Psoas muscle (tissue), 8 donors: ENCODE measurements at places on chromosomes 2 and 18. TPM values are rescaled to one million over a fixed set of nuclear protein-coding genes. Genes with fewer than 3 reads are reported as not detected.
A peak's percentile ranks its signal among the peaks of the same experiment; 100 is the strongest.

DNA sequence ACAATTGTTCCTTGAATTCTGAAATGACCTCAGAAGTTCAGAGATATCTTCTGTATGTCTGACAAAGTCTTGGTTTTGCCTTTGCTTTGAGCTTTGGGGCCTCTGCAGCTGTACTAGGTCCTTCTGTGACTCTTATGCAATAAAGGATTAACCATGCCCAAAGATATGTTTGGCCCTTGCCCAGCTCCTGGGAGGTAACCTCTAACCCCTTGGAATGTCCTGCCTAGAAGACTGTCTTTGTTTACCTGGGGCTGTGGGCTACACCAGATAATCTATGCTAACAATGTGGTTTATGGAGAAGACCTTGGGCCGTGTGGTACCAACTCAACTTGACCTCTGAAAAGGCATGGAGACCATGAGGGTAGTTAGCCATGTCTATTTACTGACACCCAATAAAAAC, 140.9 kb upstream of the CAPN13 start:
- no peak for DNase-seq

GRCh38 chr2:20453087-20453486, 6.2 kb downstream of the RHOB start:
- no peak for DNase-seq

DNA sequence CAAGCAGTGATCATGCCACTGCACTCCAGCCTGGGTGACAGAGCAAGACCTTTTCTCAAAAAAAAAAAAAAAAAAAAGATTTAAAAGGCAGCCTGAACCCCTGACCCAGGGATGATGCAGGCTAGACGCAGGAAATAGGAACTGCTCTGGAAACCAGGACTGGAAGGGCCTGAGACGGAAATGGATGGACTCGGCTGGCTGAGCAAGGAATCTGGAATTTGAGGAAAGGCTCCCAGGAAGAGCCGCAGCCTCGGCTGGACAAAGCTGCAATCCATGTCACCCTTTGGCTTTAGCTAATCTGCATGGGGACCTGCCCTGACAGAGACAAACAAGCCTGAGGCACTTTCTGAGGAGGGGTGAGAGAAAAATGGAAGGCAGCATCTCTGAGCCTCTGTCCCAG, 55.0 kb upstream of the DAPL1 start:
- DNase-seq: no peak

- DNase-seq: no peak
These were observed 81.9 kb downstream of the TMEM131 start for GRCh38 chr2:97913846-97914245.

DNA sequence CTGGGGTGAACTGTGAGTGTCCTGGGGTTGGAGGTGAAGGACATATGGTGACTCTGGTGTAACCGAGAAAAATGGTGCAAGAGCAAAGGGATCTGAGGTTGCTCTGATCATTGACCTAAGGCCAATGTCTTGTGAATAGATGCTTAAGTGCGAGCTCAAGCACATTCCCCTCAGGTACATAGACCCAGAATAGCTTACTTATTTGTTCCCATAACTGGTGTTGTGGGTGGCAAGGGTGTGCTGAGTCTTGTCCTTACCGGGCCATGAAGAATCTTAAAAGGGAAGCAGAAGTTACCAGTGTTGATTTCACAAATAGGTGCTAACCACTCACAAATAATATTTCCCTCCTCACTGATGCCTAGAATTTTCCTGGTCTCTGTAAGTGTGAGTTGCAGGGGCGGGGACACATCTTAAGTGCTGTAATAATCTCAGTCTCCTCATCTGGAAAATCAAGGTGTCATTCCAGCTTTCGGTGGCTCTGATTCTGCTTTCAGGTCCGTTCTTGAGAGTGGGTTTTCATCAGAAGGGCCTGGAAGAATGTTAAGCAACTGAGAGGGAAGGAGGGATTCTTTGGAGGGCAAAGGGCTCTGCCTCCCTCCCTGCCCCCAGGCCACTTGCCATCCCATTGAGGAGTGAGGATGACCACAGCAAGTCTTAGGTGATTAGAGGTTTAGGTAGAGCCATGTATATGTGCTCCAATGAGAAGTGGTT, 54.9 kb downstream of the LIPG start:
- DNase-seq: no peak

DNA sequence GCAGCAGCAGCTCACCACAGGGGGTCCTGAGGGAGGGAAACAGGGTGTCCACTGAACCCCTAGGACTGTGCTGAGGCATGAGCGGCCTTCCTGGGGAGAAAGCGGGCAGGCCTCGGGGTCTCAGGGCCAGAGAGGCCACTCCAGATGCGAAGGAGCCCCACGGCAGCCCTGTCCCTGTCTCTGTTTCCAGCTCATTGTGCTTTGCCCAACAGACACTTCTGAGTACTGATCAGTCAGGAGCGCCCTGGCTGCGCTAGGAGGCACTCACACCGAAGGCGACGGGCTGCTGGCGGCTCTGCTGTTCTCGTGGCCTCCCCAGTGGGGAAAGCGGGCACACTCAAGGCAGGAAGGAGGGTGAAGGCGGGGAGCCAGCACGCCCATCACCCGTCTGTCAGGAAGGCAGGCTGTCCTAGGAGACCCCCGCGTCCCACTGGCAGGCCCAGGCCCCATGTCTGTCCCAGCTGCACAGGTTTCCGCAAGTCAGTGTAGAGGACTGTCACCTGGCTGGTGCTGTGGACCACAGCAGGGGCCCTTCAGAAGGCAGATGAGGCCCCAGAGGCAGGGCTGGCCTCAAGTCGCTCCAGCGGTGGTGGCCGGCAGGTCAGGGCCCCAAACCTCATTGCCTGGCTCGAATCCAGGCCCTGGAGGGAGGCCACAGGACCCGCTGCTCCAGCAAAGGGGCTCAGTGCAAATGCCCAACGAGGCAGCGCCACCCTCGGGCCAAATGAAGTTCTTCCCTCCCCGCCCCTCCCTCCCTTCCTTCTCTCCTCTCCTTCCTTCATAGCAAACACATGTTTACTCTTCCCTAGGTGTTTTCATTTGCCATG, 6.8 kb downstream of the ESPNL start:
- DNase-seq: peak; percentile 39

- no peak for DNase-seq
These were observed 508.6 kb downstream of the ADCYAP1 start for GRCh38 chr18:1413323-1413675.

- DNase-seq: no peak
These were observed 92.1 kb downstream of the RNF144A start for GRCh38 chr2:7009207-7009911.

COL4A3 gene
- polyA plus RNA-seq: 3.8 TPM

DOK6 gene
- polyA plus RNA-seq: 0.05 TPM

NETO1 gene
- not detected for polyA plus RNA-seq

DNA sequence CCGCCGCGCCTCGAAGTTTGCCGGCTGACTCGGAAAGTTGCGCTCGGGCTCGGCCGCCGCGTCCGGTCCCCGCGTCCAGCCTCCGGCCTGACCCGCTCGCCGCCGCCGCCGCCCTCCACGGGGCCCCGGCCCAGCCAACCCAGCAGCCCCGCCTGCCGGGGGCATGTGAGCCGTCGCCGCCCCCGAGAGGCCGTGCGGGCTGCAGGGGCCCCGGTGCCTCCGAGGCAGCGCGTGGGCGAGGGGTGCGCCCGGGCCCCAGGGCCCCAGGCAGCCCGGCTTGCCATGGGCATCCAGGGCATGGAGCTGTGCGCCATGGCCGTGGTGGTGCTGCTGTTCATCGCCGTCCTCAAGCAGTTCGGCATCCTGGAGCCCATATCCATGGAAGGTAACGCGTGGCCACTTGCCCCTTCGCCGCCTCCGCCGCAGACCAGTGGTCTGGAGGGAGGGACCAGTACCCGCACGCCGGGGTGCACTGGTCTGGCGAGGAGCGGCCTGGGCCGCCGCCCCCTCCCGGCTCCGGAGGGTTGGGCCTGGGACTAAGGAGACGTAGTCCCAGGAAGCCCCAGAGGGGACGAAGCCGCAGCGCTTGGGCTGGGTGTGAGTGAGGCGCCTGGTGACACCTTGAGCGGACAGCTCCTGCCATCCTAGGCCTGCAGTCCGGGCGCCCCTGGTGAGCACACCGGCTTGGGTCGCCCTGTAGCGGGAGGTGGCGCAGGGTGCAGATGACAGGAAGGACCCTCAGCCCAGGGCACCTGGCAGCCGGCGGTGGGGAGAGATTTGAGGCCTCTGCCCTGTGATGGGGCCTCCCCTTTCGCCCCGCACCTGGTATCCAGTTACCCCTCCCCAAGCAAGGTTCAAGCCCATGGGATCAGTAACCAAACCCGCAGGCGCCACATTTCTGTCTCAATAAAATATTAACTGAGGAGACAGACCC, 49.9 kb downstream of the KCNIP3 start:
- DNase-seq: peak; percentile 61

ESPNL gene
- polyA plus RNA-seq: 0.04 TPM

DNA sequence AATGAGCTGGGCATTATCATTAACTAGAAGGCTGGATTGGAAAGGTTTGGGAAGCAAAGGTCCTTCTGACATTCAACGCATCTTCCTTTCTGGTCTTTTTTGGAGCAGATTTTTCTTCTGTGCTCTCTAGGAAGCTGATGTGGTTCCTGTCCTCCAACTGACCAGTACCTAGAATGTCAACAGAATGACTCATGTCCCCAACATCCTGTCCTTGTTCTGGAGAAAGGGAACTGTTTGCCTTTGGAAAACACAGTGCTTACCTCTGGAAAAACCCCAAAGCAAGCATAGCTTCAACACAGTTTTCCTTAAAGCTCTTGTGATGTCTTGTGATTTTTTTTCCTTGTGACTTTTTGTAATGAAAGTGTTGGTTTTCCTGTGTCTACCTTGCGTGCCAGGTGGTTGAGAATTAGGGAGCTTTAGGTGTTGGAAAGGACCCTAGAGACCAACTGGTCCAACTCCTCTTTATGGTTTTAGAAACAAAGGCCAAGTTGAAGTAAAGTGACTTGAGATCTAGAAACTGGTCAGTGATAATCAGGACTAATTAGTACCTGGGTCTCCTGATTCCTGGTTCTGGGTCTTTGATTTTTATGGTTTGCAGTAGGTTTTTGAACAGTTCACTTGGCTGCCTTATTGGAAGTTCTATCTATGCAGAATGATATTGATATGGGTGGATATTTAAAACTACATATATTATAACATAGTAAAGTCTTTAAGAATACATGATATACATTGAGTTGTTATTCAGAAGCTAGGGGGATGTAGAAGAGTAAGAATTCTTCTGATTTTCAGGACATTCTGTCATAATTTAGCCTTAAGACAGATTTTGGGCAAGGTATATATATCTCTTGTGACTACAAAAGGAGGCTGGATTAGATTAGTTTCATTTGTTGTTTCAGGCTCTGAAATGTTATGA, 70.5 kb downstream of the FMNL2 start:
- no peak for DNase-seq

WDR54 gene
- polyA plus RNA-seq: 2.4 TPM

GRCh38 chr2:106192752-106193689, 1.1 kb downstream of the UXS1 start:
- no peak for DNase-seq

DNA sequence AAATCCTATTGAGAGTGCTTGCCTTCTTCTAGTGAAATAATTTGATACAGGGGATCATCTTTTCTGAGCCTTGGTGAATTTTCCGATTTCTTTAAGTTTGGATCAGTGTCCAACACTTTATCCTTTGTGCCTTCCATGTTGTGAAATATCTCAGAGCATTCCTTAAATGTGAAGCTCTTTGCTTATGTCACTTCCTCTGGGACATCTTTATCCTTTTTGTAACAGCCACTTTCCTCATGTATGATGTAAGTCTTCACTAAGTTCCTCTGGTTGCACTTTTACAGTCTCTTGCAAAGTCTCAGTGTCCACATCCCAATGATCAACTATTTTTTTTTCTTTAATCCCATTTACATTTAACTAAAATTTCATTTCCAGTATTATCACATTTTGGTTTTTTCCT, 254.2 kb downstream of the EN1 start:
- DNase-seq: no peak

- no peak for DNase-seq
These were observed 106.4 kb downstream of the ZAP70 start for GRCh38 chr2:97819754-97820153.

- DNase-seq: peak; percentile 58
These were observed 144.2 kb downstream of the SUCLG1 start for GRCh38 chr2:84314901-84315330.

DNA sequence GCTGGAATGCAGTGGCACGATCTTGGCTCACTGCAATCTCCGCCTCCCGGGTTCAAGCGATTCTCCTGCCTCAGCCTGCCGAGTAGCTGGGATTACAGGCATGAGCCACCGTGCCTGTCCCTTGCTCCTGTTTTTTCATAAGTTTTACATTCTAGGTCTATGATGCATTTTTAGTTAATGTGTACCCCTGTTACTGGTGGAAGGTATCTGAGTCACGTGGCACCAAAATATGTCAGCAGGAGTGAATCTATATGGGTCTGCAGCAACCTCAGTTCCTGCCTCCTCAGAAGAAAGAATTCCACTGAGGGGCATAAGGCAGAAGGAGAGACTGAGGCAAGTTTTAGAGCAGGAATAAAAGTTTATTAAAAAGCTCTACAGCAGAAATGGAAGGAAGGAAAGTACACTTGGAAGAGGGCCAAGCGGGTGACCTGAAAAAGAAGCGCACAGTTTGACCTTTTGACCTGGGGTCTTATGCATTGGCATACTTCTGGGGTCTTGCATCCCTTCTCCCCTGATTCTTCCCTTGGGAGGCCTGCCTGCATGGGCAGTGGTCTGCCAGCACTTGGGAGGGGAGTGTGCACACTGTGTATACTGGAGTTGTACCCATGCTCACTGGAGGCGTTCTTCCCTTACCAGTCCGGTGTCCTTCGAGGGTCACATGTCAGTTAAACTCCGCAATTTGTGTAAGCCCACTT, 1.1 kb upstream of the MFSD2B start:
- no peak for DNase-seq

KIAA2012 gene
- polyA plus RNA-seq: not detected

TP53I3 gene
- polyA plus RNA-seq: 1.7 TPM

LRP2 gene
- polyA plus RNA-seq: not detected

DNA sequence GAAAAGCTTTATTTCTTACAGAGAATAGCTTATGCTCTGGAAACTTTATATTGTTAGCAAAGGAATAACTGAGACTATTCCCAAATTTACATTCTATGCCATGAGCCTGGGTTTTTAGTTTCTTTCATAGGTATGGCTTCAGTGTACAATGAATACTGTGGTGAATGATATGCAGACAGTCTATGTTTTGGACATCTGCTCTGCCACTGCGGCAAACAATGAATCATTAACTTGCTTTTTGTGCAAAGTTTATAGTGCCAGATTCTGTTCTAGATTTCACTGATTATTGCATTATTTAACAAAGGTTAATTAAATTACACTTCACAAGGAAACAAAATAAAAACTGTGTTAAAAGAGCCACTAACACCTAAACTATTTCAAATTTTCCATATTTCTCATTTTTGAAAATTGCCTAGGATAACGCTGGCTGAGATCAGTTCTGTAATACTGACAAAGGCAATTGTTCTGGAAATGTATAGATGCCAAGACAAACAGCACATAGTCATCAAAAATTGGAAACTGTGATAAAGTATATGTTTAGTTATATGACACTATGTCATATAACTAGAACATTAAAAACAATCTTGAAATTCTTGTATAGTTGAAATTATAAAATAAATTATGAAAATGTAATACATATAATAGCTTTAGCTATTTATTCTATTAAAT, 74.7 kb downstream of the ITSN2 start:
- DNase-seq: no peak

- DNase-seq: no peak
These were observed 88.3 kb downstream of the CAMKMT start for GRCh38 chr2:44450082-44450481.

GRCh38 chr18:57208047-57208446, 61.2 kb downstream of the BOD1L2 start:
- DNase-seq: no peak

HADHB gene
- polyA plus RNA-seq: 616 TPM

GRCh38 chr2:59540864-59541263, 1012.6 kb downstream of the BCL11A start:
- DNase-seq: no peak
